D341Med (cell line): ENCODE measurements at places on chromosomes 3 and 15.

- peak; percentile 65 for DNase-seq
These were observed 69.2 kb upstream of the COL6A5 start for GRCh38 chr3:130276203-130276803.

DNA sequence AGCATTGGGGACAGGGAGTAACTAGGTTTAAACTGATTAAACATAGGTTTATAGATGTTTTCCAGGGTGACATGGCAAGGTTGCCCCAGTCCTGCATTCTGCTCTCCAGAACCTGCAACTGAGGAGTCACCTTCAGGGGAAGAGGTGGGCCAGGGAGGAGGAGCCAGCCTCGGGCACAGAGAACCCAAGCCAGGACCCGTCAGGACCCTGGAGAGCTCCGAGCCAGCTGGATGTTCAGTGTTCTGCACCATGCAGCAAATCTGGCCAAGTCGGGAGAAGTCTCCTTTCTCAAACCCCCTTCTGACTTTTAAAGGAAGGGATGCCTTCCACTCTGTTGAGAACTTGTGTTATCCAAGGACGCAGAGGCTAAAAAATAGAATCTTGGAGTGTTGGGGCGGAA lies 62.1 kb upstream of the SLC6A11 start:
- DNase-seq, result no peak

DNA sequence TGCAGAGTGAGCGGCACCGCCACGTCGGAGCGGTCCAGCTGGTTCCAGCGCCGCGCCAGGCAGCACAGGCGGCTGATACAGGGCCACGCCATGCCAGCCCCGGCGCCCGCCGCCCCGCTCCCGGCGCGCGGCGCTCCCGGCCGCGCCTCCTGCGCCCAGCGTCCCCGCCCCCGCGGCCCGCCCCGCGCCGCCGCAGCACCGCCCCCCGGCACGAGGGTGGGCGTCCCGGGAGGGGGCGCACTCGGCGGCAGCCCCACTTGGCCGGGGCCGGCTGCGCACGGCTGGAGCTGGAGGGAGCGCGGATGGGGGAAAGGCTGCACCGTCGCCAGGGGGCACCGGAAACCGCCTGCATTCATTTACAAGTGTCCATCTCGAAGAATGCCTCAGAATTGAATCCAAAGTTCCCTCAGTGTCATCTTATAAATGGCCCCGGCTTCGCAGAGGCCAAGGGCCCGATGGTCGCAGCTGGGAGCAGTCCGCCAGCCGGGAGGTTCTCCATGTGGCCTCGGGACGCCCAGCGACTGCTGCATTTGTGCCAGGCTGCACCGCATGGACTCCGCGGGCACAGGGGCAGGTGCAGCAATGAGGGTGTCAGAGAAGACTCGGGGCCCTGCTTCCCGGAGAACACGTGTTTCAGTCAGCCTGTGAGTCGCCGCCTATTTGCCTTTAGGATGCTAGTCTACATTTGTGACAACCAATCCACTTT lies at the start of gene MAP6D1:
Gene MAP6D1 (minus strand): TSS at position 122 of the 706 bp plus-strand sequence. CDS start 30 bp downstream, at position 92.
- DNase-seq, result peak; percentile 91

DNA sequence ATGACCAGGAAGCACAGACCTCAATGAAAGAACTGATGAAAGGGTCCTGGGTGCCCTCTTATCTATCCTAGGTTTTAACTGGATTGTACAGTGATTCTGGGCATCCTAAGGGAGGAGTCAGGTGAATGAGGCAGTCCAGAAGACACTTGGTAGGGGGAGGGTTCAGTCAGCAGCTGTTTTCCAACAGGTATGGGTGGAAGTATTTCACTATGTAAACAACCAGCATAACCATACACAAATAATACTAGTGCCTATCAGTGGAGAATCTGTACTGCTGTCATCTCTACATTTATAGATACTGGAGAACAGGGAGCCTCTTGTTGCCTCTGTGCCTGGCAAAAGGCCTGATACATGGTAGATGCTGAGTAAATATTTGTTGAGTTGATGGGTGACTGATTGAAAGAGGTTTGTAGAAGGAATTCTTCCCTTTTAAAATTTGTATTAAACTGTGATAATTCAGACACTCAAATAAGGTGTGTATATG lies 328.5 kb downstream of the RBMS3 start:
- DNase-seq, result no peak

DNA sequence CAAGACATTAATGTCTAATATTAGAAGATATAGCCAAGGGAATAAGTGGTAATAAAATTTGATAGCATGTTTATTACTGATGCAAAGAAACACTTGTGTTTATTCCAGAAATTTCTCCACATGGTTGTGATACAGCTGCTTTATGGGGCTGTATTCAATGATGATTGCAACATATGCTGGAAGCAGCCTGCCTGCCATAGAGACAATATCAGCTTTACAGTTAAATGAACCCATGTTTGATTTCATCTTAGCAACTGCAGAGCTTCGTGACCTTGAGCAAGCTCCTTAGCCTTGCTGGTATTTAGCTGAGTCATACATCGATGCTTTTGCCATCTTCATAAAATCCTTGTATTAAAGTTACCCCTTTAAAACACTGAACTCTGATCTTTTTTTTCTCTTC lies 168.1 kb upstream of the STAC start:
- no peak for DNase-seq

DNA sequence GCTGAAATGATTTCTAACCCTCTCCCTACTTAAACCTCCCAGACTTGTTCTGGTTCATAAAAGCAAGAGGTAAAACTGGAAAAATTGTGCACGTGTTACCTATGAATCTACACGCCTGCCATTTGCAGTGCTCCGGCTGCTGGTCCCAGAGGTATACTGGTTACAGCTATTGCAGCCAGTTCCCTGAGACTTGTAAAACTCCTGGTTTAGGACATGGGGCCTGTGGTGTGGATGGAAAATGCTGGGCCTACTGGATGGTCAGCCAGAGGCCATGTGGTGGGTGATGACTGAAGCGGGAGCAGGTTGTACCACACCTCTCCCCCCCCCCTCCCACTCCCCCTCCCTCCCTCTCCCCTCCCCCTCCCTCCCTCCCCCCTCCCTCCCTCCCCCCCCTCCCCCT lies 45.0 kb downstream of the SENP2 start:
- no peak for DNase-seq

DNA sequence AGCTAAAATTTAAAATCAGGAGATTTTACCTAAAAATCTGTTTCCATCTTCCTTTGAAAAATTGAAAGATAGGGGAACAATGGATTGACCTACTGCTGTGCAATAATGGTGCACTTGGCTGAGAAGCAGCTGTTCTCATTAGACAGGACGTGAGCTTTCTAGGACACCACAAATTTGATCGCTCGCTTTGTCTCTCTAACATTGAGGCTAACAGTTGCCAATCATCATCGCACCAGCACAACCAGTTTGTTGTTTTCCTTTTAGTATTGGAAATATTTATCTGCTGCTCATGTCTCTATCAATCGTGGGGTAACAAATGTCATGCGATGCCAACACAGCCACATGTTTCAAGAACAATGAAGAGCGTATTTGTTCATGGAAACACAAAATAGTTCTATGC lies 228.8 kb upstream of the P2RY1 start:
- DNase-seq, result no peak

DNA sequence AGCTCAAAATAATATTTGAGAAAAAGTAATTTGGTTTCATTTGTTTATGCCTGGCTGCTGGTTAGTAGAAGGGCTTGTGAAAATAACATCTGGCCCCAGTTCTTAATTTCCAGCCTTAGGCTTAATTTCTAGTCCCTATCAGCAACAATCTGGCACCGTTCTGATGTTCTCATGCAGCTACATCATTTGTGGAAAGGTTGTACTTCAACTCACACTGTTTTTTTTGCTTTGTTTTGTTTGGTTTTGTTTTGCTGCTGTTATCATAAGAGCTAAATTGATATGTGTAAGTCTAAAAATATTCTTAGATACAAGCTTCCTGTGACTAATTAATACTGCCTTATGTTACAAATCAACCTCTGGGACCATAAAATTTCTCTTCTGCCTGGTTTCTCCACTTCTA lies 8.9 kb downstream of the CPA3 start:
- no peak for DNase-seq

DNA sequence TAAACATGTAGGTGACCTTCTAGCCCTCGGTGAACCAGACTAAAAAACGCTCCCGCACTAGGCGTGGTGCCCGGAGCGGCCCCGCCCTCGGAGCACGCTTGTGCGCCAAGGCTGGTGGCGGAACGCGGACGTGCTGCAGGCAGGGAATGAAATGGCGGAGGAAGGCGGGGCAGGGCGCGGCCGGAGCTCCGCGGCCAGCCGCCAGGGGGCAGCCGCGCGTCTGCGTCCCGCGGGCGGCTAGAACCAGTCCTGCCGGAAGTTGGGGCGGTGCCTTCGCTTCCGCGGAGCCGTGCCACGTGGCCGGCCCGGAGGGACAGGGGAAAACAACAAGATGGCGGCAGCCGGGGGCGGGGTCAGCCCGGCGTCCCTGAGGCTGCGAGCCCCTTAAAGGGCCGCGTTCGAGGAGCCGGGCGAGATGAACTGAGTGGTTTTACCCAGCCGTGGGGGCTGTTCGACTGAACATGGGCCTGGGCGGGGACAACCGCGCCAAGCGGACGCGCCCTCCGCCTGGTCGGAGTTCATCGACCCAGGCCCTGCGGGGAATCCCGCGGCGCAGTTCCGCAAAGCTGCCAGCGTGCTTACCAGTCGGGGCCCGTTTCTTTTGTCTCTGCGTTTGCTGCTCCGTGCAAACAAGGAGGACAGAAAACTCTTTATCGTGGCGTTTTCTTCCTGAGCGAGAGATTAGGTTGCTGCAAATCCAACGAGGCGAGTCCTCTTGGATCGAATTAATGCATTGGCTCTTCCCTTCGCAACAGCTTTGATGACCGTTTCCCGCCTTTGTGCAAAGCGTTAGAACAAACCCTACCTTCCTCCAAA lies 90.9 kb upstream of the CHD2 start:
- DNase-seq, result peak; percentile 95

- no peak for DNase-seq
These were observed 41.8 kb downstream of the CHSY1 start for GRCh38 chr15:101210058-101210457.
